ENCODE measurements at places on chromosomes 3 and 15.
A peak's percentile ranks its signal among the peaks of the same experiment; 100 is the strongest.

GRCh38 chr15:84737005-84737404 lies 11.4 kb upstream of the ZNF592 start:
- no peak for DNase-seq

DNA sequence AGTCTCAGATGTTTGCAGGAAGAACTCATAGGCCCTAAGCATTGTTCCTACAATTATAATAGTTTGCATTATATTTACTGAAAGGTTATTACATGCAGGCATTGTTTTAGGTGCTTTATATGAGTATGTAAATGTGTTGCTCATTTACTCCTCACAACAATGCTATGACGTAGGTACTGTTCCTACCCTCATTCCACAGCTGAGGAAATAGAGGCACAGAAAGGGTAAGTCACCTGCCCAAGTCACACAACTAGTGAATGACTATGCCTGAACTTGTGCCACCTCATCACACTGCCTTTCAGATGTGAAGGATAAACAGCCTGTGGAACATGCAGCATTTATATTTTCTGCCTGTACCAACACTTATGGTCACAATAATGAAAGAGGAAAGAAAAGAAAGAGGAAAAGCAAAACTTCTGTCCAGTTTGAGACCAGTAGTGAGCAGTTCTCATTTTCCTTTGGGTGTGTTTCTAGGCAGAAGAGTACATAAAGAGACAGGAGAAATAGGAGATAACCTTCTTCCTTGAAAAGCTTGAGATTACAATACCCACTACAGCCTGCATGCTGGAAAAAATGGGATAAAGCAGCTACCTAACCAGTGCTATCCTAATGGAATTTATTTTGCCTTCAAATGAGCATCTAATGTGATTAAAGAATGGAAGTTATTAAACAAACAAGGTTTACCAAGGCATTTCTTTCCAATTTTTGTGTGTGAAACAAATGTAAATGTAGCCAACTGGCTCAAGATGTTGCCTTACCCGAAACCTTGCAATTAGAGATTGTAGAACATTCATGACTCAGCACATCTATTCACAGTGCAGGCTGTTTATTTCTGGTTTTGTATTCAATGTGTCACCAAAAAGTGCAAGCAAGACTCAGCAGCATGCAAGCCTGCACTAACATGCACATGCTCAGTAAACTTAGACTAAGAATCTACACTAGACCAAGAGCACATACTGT lies 20.5 kb upstream of the ENTPD3 start:
- no peak for DNase-seq

DNA sequence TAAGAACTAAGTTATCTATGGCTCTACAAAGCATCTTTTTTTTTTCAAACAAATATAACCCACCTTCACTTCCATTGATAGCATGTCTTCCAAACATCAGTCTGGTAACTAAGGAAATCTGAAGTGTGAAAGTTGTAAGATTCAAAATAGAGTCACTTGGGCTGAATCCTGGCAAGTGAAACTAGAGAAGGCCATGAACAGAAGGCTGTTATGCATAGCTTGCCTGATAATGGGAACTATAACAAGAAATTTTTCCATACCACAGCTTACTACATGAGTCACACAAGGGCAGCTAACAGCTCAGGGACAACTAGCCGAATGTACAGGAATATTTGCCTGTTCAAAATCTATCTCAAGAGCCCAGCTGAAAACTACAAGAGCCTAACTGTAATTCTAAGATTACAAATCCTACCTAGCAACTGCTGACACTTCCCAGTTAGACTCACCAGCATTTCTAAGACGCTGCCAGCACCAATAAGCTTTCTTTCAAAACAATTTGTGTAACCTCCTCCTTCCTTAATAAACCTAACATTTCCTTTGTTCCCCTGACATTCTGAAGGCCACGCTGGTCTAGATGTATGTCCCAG lies 1066.5 kb downstream of the PLOD2 start:
- no peak for DNase-seq

GRCh38 chr3:160126761-160127160 lies 98.5 kb upstream of the C3orf80 start:
- no peak for DNase-seq

GRCh38 chr15:36940219-36940618 lies 160.1 kb downstream of the MEIS2 start:
- DNase-seq = no peak

- DNase-seq = no peak
Measured at GRCh38 chr15:41926185-41927056, 32.6 kb upstream of the SPTBN5 start.

DNA sequence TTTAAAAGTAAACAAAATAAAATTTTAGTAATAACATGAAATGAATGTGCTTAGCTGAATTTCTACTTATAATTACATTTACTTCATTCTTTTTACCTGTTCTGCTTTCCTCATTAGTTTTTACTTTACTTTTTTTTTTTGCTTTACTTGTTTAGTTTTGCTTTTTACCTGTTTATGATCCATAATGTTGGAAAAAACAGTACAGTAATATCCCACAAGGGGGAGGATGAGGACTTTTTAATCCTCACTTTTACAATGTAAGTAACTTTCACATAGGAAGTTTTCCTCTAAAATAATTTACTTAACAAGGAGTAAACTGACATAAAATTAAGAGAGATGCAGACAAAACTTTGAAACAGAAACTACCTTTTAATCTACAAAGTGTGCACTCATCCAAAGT lies 268.7 kb downstream of the TBC1D5 start:
- no peak for DNase-seq

GRCh38 chr3:23254282-23254681 lies 51.2 kb downstream of the UBE2E2 start:
- no peak for DNase-seq

- no peak for DNase-seq
Measured at GRCh38 chr3:66492071-66492470, 8.8 kb downstream of the LRIG1 start.

GRCh38 chr3:901953-902778 lies 190.7 kb upstream of the CNTN6 start:
- no peak for DNase-seq

GRCh38 chr3:62405135-62405534 lies 31.8 kb upstream of the FEZF2 start:
- no peak for DNase-seq

- peak; percentile 59 for DNase-seq
Measured at GRCh38 chr3:187740421-187741399, 4.6 kb downstream of the BCL6 start.

DNA sequence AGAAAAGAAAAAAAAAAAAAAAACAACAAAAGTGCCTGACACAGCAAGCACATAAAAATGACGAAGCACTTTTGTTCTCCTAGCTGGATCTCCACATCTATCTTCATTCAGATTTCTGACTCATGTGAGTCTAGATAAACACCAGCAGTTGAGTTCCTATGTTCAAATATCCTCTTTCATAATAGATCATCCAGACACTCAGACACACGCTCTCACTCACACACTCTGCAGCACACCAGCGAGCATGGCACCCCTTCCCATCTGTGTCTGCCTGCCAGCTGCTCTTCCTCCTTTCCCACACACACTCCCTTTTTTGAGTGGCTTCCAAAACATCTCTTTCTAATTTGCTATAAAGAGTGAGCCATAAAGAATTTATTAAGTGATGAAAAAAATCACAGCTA lies 19.8 kb upstream of the CELF6 start:
- DNase-seq = no peak

- no peak for DNase-seq
Measured at GRCh38 chr3:52527039-52527731, 6.5 kb downstream of the NT5DC2 start.

GRCh38 chr3:169199283-169199682 lies 464.2 kb downstream of the MECOM start:
- no peak for DNase-seq

GRCh38 chr3:136916223-136916622 lies 41.6 kb upstream of the IL20RB start:
- DNase-seq = no peak

- no peak for DNase-seq
Measured at GRCh38 chr3:113105093-113105449, 106.3 kb upstream of the BOC start.

- no peak for DNase-seq
Measured at GRCh38 chr3:42192334-42193200, 73.4 kb downstream of the CCK start.

- DNase-seq = peak; percentile 19
Measured at GRCh38 chr3:129015388-129016105, 14.4 kb downstream of the EFCC1 start.
